ENCODE measurements at places on chromosomes 2 and 18. TPM values are rescaled to one million over a fixed set of nuclear protein-coding genes. Genes with fewer than 3 reads are reported as not detected.

DNA sequence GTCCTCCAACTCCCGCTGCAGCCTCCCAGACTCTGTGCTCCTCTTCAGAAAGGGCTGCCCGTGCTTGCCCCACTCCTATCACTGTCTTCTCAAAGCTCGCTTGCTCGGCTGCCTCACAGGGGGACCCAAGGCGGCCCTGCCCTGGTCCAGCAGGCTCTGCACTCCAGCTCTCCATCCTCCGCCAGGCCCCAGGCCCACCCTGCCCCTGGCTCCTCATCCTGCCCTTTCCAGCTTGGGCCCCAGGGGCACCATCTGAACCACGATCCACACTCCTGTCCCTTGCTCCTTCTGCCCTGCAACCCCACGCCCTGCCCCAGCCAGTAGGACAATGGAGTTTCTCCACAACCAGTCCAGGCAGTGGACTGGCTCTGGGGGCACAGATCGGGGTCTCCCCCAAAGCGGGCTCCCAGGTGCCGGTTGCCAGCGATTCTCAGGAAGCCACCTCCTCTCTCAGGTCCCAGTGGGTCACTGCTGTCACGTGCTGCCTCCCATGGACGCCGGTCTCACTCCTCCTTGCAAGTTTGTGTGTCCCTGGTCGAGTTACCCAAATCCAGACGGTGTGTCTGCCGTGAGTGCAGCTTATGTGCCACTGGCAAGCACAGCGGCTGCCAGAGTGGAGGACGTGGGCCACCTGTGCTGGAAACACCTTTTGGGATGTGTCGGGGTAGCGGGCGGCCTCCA lies 238.5 kb downstream of the HDAC4 start:
- no peak for ATAC-seq

- ATAC-seq = peak; percentile 50
Measured at GRCh38 chr18:22865354-22866116, 67.6 kb upstream of the RBBP8 start.

GRCh38 chr2:219278655-219279150 lies 463 bp upstream of the DNAJB2 start:
- ATAC-seq = no peak

- ATAC-seq = no peak
Measured at GRCh38 chr2:47057687-47058002, 97.5 kb downstream of the STPG4 start.

DNA sequence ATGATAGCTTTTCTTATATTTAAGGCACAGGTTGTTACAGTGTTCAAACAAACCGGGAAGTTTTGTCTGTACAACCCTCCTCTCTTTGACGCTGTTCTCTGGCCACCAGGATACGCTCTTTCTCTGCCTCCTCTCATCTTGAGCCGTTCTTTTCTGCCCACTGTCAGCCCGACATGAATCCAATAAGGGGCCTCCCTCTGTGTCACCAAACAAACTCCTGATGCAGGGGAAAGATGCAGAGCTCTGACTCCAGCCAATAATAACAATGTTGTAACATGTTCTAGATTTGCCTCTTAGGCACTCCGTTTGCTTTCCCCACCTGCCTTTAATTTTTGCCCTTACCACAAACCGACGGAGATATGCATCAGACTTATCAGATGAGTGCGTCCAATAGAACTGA lies 449.3 kb downstream of the SLC4A3 start:
- no peak for ATAC-seq

- no peak for ATAC-seq
Measured at GRCh38 chr2:54891909-54892308, 158.3 kb downstream of the RTN4 start.

Gene BOK
- not detected for total RNA-seq

Gene LAMA1
- not detected for total RNA-seq

Gene PKDCC
- not detected for total RNA-seq
